ENCODE measurements at places on chromosomes 4 and X.

- DNase-seq: no peak
Observed at GRCh38 chrX:15813416-15813815, 23.1 kb downstream of the ZRSR2 start.

GRCh38 chrX:24081661-24082154, 27.0 kb downstream of the EIF2S3 start:
- peak; percentile 7 for DNase-seq

GRCh38 chr4:78656968-78657445, 105.4 kb downstream of the ANXA3 start:
- DNase-seq: no peak

- DNase-seq: peak; percentile 32
Observed at GRCh38 chrX:46978341-46979291, 66.4 kb downstream of the JADE3 start.

- no peak for DNase-seq
Observed at GRCh38 chrX:18833071-18833731, 125.8 kb downstream of the PPEF1 start.

DNA sequence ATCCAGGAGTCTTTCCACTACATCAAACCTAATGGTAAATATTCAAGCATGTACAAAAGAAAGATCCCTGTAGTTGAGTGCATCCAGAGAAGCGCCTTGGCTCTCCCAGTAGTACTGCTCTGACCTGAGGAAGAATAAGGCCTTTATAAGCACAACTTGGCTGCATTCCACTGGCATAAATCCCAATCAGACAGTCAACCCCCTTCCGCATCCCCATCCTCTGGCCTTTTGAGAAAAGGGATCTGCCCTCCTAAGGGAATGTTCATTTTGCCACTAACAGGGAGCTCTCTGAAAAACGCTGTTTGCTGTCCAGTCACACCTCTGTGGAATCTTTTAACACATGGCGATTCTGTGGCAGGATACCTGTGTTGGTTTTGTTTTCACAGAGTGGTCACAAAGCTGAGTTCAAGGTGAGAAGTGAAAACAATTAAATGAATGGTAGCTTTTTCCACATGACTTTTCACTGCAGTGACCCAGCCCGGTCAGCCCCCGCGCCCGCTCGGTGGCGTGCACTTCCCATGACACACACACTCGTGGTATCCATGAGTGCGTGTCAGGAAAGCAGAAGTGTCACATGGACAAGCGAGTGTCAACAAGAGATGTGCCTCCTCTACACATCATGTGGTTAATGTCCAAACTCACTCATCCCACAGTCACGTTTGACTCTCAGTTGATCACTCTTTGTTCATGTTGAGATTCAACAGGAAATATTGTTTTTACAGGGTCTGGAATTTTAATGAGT, 112.2 kb upstream of the ENPP6 start:
- no peak for DNase-seq

GRCh38 chr4:793941-794621, 31.8 kb downstream of the CPLX1 start:
- no peak for DNase-seq

DNA sequence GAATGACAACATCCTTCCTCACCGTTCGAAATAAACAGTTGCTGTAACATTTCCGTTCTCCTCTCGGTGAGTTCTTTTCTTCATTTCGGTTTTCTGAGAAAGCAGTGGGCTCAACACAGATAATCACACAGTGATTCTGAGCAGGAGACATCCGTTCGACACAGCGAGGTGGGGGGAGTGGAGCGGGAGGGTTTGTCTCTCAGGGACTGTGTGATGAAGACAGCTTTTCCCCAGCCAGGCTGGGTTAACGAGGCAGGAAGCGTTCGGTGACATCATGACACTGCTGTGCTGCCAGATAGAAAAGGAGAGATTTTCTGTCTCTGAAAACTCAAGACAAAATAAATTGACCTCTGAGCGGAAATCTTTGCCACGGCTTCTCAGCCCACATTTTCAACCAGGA, 119.3 kb downstream of the CRLF2 start:
- DNase-seq: no peak

- no peak for DNase-seq
Observed at GRCh38 chr4:85940151-85940550, 419.7 kb downstream of the MAPK10 start.

DNA sequence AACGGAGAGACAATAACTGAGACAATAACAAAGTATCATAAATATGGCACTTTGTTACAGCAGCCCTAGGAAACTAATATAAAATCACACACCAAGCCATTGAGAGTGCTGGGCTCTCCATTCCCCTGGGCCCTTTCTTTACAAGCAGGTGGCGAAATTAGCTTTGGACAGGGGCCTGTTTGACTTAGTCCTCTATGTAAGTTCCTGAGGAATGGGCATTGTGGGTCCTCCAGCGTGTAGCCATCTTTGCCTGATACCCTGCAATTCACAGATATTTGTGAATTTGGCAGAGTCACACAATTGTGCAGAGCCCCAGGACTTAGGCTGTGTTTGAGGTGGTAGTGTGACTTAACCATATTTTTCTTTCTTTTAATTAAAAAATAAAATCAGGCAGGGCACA, 67.6 kb downstream of the BCOR start:
- DNase-seq: no peak

- no peak for DNase-seq
Observed at GRCh38 chr4:83875437-83875836, 339.5 kb downstream of the GPAT3 start.

GRCh38 chr4:88244816-88245579, 39.4 kb downstream of the PPM1K start:
- no peak for DNase-seq

DNA sequence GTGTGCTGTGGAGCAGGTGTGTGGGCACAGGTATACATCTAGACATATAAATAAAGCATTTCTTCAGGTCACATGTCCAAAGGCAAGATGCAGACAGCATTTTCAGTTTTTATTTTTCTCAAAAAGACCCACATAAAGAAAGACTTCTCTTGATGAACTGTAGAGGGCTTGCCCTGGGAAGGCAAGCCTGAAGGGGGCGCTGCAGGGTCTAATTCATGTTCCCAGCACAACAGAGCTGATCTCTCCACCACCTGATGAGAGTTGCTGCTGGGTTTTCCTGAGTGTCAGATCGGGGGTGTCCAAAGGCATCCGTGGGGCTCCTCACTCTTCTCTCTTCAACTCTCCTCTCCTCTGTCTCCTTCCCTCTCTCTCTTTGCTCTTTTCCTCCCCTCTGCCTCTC, 26.6 kb downstream of the ADRA2C start:
- no peak for DNase-seq

DNA sequence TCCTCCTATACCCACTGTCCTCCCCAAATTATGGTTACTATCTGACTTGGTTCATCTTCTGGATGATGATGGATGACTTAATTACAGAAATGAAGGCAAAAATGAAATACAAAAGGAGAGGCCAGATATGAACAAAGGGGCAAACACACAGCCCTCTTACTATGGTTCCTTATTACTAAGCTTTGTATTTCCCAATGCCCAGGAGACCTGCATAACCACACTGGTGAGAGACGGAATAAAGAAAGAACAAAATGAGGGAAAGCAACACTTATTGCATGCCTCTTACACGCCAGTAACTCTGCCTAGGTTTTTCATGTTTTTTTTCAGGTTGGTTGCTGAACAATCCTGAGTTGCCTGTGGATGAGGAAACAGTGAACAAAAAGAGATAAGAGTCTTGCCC, 120.5 kb downstream of the SLC10A7 start:
- no peak for DNase-seq

DNA sequence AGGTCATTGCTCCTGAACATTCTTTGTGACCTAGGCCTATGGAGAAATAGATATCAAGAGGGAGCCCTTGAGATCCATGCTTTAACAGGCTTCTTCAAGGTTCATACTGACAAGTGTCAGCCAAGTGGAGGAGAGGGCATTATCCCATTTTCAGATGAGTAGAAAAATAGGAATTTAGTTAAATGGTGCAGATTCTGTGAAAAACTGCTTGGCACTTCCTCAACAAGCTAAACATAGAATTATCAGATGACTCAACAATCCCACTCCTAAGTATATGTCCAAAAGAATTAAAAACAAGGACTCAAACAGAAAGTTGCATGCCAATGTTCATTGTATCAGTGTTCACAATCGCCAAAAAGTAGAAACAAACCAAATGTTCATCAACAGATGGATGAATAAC, 43.8 kb upstream of the KCNIP4 start:
- DNase-seq: no peak

GRCh38 chrX:45191820-45192409, 8.8 kb downstream of the DIPK2B start:
- DNase-seq: no peak

DNA sequence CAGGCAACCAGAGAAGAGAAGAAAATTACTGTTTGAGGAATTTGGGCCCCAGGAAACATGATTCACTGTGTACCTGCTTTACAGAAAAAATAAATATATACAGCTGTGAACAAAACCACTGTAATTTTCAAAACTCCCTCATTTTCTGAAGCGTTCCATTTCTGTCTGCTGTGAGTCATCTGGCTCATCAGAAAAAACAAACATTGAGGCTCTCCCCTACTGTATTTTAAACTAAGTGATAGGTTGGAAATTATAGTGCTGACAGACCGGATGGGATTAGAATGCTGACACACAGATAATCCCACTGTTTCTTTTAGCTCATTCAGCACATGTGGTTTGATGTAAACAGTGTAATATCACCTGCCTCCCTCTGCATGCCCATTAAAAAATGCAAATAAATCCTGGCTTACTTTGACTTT, 847.0 kb downstream of the TRIML1 start:
- DNase-seq: peak; percentile 64

- no peak for DNase-seq
Observed at GRCh38 chrX:153573984-153574383, 25.0 kb downstream of the CCNQ start.

All from smooth muscle cell of the brain vasculature (primary cell).